ENCODE measurements at places on chromosomes 5 and 9.
A peak's percentile ranks its signal among the peaks of the same experiment; 100 is the strongest.

- no peak for DNase-seq
These were observed 247.0 kb downstream of the TRPM3 start for GRCh38 chr9:70874451-70874850.

- DNase-seq, result no peak
These were observed 79.6 kb downstream of the PAPPA start for GRCh38 chr9:116233160-116233530.

GRCh38 chr5:4575608-4576007 lies 564.5 kb upstream of the ADAMTS16 start:
- no peak for DNase-seq

DNA sequence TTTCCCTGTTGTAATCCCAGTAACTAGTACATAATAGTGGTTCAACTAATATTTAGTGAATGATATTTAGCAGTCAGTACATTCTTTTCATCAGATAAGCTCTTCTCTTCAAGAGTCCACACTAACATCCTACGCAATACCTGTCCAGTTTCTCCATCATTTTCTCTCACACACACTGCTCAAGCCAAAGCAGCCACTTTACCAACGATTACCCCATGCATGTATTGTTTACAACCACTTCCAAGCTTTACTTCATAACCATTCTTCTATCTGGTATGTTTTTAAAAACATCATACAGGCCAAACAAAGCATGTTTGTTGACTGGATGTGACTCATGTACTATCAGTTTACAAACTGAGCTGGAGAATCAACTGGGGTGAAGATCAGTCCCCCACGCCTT lies 7.3 kb downstream of the UBTD2 start:
- no peak for DNase-seq

GRCh38 chr5:180785794-180786221 lies 16.8 kb downstream of the MGAT1 start:
- no peak for DNase-seq

- DNase-seq, result no peak
These were observed 8.2 kb downstream of the PDLIM7 start for GRCh38 chr5:177489119-177489716.

GRCh38 chr5:159133041-159133741 lies 33.5 kb upstream of the EBF1 start:
- DNase-seq, result peak; percentile 3

DNA sequence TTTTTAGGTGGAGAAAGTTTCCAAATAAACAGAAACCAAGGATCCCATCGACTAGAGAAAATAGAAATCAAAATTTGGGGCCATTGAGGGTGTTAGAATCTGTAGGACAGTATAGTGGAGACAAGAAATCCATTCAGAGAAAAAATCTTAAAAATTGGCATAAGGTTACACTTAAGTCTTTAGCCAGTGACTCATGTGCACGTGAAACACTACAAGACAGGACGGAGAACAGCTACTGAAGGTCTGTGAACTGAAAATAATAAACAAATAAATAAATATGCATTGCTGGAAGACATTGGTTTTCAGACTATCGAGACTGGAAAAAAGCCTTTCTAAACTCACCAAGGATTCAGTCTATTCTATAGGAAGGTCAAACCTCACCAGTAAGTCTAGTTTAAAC lies 1955.5 kb downstream of the MAT2B start:
- no peak for DNase-seq

GRCh38 chr5:179147991-179148702 lies 88.0 kb downstream of the ZNF354C start:
- DNase-seq, result no peak

DNA sequence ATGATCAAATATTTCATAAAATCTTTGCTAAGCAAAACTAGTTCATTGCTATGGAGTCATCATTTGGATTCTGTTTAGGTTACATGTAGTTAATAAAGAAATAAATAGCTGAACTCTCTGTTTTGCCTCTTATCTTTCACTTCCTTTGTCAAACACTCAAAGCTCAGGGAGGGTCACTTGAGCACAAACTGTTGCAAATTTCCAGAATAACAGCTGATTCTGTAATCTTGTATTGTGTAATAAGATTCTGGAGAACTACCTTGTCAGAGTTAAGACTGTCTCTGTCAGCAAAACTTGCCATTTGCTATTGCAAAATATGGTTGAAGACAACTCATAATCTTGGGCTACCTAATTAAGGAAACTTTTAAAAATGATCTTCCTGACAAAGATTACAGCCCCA lies 182.0 kb upstream of the MOCS2 start:
- no peak for DNase-seq

GRCh38 chr9:129402371-129402739 lies 218.5 kb downstream of the C9orf50 start:
- no peak for DNase-seq

- DNase-seq, result peak; percentile 62
These were observed 110.7 kb downstream of the NR6A1 start for GRCh38 chr9:124660341-124660801.

DNA sequence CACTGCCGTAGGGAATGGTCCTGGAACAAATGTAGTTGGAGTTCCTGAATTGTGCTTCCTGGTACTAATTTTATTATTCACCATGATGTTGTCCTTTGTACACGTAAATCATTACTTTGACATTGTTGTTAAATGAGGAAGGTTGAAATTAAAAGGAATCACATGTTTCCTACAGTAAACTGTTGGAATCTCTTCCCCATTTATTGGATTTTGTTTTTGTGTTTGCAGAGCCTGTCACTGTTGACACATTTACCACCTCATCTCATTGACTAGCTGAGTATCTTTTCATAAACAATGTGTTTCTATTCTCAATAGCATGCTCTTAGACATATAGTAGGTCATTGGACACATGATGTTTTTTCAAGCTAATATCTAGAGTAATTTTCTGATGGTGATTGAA lies 1012.5 kb downstream of the NR2F1-AS1 start:
- no peak for DNase-seq

DNA sequence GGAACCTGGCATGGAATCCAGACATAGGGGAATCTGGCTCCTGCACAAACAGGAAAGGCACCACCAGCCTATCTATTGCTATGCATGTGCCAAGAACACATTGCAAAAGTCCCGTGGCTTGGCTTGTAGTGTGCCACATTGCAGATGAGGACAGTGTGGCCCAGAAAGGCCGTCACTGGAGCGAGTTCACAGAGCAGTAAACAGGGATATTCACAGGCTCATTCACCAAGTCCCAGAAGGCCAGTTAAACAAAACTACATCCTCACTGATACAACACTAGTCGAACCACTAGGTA lies 39.6 kb upstream of the TRIM32 start:
- DNase-seq, result no peak

GRCh38 chr9:88804254-88804596 lies 187.0 kb upstream of the S1PR3 start:
- DNase-seq, result no peak

DNA sequence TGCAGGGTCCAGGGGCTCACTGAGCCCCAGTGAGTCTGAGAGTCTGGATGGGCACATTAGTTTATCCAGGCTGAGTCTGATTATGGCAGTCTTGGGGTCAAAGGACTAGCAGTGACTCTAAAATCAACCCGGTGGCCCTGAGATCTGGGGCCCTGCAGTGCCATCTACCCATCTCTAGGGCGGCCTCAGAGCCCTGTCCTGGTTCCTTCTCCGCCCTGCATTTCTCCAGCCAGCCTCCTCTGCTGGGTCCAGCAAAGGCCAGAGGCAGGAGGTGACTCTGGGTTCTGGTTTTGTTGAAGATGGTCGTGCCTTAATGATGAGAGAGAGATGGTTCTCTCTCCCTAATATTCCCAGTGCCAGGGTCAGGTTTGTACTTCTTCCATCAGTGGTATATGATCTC lies 15.0 kb downstream of the DCANP1 start:
- no peak for DNase-seq

GRCh38 chr9:12849486-12850003 lies 74.7 kb downstream of the LURAP1L start:
- no peak for DNase-seq

- DNase-seq, result no peak
These were observed 344.3 kb upstream of the ARRDC3 start for GRCh38 chr5:91727463-91727862.

- DNase-seq, result no peak
These were observed 225.3 kb downstream of the NR2F1-AS1 start for GRCh38 chr5:93355691-93356090.

GRCh38 chr5:90131383-90132133 lies 278.0 kb downstream of the CETN3 start:
- DNase-seq, result no peak

- DNase-seq, result no peak
These were observed 180.8 kb downstream of the TMEM232 start for GRCh38 chr5:110545716-110546115.

- no peak for DNase-seq
These were observed 73.4 kb upstream of the MEF2C start for GRCh38 chr5:88956416-88956815.

- no peak for DNase-seq
These were observed 46.2 kb upstream of the DENND4C start for GRCh38 chr9:19184144-19184917.

GRCh38 chr9:77585335-77585786 lies 62.8 kb downstream of the GNA14 start:
- DNase-seq, result no peak

GRCh38 chr5:108251350-108251749 lies 130.5 kb downstream of the FBXL17 start:
- DNase-seq, result no peak

DNA sequence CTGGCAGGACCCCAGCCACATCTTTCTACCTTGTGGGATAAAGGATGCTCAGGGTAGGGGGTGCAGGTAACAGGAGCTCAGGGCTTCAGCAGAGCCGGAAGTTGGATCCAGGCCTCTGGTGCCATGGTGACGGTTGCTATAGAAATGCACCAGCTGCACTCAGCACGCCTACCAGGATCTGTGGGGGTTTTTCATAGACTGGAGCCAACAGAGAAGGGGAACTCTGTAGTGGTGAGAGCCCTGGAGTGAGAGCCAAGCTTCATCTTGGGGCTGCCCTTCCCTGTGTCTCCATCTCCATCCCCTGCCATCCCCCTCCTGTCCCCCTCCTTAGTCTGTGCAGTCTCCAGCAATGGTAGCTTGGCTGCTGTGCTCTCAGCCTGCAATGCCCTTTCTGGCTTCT lies 27.5 kb upstream of the BOD1 start:
- DNase-seq, result peak; percentile 75

DNA sequence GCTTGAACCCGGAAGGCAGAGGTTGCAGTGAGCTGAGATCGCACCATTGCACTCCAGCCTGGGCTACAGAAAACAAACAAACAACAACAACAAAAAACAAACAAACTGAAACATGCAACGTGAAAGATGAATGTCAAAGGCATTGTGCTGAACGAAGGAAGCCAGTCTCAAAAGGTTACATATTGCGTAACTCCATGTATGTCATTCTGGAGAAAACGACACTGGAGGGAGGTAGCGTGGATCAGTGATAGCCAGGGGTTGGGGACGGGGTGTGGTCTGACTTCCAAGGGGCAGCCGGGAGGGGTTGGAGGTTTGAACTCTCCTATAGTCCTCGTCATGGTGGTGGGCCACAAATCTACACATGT lies 12.1 kb upstream of the WDR5 start:
- no peak for DNase-seq

GRCh38 chr9:15944341-15944740 lies 391.5 kb downstream of the CCDC171 start:
- DNase-seq, result no peak

GRCh38 chr9:126942399-126942798 lies 27.8 kb downstream of the RALGPS1 start:
- no peak for DNase-seq

DNA sequence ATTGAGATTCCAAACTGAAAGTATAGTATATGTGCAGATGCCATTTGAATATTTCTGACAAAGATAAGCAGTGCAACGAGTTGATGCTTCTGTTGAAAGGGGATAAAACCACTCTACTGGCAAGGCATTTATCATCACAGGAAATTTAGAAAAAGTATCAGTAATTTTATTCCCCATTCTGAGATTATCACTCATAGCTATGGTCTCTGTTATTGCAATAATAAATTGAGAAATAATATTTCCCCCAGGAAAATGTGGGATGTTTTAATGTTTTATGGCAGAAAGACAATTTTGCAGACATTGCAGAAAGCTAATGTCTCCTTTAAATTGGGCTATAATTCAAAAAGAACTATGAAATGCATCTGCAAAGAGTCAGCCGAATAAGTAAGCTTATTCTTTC lies 1612.7 kb upstream of the ACO1 start:
- DNase-seq, result no peak

GRCh38 chr9:109086221-109086620 lies 33.5 kb downstream of the TMEM245 start:
- no peak for DNase-seq

GRCh38 chr5:20114526-20114925 lies 126.5 kb upstream of the CDH18 start:
- DNase-seq, result no peak

- DNase-seq, result no peak
These were observed 2269.4 kb upstream of the WWC1 start for GRCh38 chr5:166022065-166022464.

Data from NCI-H1092 (cell line).